Coronary artery (tissue), 2 donors: ENCODE measurements at places on chromosomes 5 and 9.

DNA sequence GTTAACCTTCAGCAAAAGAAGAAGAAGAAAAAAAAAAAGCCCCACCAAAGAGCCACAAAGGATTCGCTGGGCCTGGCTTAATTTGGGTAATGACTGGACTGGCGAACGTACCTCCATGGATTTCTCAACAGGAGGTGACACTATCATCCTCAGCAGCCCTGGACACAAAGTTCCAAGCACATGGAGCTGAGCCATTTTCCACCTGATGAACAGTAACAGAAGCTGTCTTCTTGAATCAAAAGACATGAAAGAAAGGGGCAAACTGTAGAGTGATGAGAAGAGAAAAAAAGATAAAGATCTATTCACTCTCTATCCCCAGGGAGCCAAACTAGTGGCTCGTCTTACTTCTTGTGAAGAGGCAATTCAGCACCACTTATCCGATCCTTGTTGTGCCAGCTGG lies 150.2 kb upstream of the TRPM3 start:
- no peak for DNase-seq

DNA sequence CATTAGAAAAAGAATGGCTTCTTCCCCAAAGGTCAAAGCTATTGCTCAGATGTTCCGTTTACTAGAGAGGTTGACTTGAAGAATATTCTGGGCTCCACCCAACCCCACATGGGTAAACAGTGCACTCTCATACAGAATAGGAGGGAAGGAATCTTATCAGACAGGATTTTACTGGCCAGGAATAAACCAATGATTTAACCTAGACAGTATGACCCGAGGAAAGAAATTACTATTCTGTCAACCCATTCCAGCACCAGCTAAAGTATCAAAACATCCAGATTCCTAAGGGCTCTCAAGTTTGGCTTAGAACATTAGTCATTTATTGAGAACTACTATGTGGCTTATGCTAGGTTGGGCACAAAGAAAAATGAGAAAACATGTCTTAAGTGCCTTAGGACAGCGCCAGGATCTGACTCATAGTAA lies 493.6 kb upstream of the KLF4 start:
- no peak for DNase-seq

DNA sequence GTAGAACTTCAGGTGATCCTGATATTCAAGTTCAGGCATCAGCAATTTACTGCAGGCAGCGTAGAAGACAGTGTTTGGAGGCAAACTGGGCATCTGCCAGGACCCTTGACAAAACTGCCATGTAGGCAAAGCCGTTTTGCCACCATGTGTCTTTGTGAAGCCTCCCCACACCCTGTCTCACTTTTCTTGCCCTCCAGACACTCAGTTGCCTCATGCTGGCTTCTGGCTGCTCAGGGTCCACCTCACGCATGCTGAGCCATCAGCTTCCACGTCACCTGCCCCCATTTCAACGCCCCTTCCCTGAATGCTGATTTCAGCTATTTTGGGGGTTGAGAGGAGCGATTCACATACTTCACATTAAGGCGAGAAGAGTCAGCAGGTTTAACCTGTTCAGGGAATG lies 165.2 kb upstream of the KLF9 start:
- DNase-seq, result no peak

- peak; percentile 38 for DNase-seq
Measured at GRCh38 chr5:6434731-6435130, 13.9 kb upstream of the UBE2QL1 start.

DNA sequence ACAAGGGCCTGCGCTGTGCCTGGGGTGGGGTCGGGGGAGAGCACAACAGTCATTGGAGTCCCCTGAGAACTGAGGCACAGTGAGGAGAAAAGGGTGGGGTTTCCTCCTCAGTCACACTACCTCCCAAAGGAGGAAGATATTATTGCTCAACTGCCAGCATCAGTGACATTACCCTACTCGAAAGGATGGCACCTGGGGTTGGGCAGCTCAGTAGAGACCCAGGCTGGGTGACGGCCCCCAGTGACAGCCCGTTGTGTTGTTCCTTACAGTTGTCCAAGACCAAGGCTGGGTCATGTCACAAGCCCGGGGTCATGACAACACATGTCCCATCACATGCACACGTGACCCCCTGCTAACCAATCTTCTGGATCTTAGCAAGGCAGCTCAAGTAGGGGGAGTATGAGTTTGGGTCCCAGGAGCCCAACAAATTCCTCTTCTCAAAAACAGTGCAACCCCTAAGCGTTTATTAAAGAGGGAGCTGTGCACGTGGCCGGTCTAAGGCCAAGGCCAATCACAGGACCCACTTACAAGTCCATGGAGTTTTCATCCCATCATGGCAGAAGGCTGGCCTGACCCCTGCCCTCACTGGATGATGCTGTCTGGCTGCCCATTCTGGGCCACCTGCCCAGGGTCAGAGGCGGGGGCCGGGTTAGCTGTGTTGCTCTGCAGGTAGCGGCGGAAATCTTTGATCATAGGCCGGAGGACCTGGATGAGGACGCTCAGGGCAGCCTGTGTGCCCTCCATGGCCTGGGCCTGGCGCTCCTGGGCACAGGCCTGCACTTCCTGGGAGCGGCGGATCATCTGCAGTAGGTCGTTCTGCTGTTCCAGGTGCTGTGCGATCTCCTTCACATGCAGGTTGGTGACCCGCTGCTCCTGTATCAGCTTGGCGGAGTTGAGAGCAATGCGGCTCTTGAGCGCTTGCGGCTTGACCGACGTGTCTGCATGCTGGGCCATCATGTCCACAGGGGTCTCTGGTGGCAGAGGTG lies 4.0 kb downstream of the NAIF1 start:
- DNase-seq, result no peak

- no peak for DNase-seq
Measured at GRCh38 chr5:126446498-126447224, 23.5 kb downstream of the GRAMD2B start.

DNA sequence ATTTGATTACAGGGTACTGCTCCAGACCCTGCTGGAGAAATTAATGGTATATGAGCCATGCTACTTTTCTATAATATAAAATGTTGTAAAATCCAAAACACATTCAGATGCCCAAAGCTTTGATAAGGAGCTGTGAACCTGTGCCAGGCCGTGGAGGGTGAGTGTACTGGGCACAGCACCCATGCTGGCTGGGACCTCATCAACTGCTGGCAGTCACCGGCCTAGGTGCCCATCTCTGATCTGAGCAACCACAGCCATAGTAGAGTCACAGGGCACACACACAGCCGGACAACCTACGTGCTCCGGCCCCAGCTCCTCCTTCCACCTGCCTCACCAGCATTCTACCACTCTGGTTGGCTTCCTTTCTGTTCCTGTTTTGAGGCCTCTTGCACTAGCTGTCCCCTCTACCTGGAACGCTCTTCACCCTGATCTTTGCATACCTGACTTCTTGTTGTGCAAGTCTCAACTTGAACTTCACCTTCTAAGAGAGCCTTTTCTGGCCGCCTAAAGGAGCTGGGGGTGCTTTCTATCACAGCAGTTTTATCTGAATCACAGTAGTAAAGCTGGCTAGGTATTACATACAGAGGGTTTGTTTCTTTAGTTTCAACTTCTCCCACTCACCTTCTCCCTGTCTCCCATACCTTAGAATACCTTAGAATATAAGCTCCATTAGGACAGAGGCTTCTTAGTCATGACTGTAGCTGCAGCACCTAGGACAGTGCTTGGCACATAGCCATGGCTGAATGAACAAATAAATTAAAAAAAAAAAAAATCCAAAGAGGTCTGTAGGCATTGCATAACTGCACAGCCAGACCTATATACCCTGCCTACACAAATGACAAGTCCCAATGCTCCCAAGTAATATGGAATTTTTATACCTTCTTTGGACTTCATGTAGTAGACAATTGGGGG lies 51.7 kb downstream of the MED27 start:
- no peak for DNase-seq

DNA sequence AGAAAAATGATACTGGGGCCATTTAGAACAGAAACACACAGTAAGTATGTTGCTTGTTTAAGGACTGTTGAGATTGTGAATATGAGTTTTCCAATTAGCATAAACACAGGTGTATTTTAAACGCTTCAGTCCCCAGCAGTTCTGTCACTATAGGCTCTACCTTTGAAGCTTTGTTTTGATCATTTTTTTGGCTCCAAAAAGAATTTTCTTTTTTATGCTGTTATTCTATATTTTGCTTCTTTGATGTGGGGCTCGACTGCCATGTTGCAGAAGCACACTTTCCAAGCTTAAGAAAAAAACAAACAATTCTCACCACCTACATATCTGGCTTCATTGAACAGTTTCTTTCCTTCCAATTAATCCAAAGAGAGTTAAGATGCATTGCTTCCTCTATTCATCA lies 131.0 kb upstream of the DMAC1 start:
- DNase-seq, result no peak

DNA sequence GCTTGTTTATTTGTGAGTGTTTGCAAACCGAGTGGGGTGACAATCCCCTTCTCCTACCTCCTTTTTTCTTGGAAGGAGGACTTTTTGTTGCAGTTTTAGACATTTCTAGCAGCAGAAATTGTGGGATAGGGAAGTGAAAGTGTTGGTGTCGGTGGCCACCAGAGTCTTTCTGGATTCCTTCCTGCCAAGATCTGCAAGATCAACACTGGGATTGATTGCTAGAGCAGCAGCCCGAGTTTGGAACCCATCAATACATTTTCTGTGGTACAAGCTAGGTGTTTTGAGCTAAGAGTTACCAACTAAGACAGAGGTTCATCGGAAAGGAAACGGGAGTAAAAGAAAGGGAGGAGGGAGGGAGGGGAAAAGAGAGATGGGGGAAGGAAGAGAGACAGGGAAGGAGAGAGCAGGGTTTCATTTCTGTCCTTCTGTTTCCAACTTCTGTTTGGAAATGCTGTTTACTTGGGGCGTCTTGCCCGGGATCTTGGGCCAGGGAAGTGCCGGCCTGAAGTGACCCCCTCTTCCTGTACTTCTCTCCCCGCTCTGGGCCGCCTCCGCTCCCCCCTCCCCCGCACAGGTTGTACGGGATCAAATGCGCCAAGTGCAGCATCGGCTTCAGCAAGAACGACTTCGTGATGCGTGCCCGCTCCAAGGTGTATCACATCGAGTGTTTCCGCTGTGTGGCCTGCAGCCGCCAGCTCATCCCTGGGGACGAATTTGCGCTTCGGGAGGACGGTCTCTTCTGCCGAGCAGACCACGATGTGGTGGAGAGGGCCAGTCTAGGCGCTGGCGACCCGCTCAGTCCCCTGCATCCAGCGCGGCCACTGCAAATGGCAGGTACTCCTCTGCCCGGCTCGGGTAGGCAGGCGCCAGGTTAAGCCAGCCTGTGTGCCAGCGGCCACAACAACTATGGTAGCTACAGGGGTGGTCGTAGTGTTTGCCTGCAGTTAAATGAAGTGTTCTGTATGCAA lies 4.0 kb downstream of the ISL1 start:
- DNase-seq, result no peak

DNA sequence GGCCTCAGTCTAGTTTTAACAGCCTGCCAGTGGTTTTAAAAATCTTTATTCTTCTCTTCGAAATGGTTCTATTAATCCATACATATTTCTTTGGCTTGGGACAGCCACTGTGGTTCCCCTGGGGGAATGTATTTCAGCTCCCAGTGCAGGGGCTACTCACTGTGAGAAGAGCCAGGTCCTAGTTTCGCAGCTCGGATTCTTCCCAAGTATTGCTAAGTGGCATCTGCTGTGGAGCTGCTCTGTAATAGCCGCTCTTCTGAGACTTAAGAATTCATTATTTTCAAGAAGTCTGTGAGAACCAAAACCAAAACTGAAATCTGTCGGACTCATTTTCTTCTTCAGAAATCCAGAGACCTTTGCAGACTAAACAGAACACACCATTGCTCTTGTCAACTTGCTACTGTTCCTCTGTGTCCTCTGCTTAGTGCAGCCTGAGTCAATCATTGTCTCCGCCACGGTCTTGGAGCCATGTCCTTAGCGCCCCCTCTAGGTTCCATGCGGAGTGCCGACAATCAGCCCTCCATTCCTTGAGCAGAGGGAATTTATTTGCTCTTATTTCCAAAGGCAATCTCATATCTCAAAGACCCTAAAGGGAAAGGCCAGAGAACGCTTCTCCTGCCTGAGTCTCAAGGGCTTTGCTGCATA lies 478.2 kb downstream of the SPATA31D1 start:
- no peak for DNase-seq

DNA sequence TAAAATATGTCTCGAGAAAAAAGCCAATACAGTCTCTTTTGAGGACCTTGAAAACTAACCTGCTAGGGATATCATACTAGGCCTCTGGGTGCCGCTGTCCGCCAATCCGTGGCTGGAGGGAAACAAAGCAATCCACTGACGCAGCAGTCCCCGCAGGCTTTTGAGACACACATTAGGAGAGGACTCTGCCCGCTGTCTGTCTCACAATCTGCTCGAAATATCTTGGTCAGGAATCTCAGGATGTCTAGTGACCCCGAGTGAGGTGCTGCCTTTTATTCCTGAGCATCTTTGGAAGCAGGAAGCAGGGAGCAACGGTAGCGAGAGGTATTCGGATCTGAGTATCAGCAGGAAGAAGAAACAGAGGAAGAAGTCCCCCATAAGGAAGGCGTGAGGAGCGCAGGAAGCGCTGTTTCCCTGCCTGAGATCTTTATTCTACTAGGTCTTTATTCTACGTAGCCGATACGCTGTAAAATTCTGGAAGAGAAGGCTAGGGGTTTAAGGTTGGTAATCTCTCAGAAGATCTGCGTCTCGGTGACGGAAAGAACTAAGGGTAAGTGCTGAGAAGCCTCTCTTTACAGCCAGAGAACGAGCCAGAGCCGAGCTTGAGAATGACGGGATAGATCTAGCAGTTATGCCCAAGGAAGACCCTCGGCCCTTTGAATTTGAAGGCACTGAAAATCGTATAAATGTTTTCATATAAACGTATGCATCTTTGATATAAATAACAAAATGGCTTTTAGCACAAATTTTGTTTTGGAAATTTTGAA lies 4.0 kb upstream of the PCDHGA1 start:
- peak; percentile 75 for DNase-seq

- DNase-seq, result no peak
Measured at GRCh38 chr5:144083185-144083584, 87.3 kb downstream of the YIPF5 start.

DNA sequence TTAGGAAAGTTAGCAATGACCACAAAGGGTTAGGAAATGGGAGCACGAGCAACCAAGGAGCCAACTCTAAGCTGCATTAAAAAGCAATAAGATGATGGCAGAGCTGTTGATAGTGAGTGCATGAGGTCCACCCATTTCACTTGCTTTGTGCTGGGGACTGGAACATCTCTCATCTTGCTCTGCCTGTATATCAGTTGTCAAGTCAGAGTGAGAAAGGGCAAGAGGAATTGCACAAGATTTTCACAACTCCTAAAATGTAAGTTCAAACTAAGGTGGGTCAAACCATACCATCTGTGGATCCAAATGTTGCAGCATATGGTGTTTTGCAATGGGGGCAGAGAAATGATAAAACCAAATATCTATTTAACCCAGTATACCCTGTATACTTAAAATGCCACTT lies 2.8 kb upstream of the ESM1 start:
- no peak for DNase-seq

- DNase-seq, result no peak
Measured at GRCh38 chr5:177610770-177611445, 11.0 kb downstream of the B4GALT7 start.
